ENCODE measurements at places on chromosomes 16 and 17. TPM values are rescaled to one million over a fixed set of nuclear protein-coding genes. Genes with fewer than 3 reads are reported as not detected.

- DNase-seq, result peak; percentile 18
Observed at GRCh38 chr17:17636272-17636885, 44.9 kb upstream of the PEMT start.

DNA sequence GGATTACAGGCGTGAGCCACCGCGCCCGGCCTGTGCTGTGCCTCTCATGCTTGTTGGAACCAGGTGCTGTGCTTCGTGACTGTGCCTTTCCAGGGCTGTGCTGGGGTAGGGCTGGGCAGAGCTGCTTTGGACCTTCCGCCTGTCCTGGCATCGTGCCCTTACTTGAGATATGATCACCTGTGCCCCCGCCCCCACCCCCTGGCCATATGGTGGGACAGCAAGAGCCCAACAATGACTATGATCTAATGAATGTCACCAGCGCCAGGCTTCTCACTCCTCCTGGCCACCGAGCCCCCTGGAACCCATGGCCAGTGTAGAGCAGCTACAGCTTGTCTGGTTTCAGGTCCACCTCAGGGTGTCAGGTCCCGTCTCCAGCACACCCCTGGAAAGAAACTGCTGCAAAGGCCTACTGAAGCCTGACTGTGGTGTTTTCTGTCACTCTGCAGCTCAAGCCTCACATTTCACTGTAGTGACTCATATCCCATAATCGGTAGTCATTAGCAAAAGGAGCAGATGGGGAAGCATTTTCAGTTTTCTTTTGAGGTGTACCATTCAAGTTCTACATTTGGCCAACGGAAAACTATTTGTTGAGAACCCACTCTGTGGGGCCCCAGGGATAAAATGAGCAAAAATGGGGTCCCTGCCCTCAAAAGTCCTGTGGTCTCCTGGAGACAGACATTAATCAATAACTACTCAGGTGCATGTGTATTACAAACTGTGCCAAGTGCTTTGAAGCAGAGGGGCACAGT is 22.1 kb downstream of the FCSK start:
- DNase-seq, result peak; percentile 85

RHBDF1 gene
- 40.5 TPM for polyA plus RNA-seq

- no peak for DNase-seq
Observed at GRCh38 chr17:7781429-7781828, 52.6 kb upstream of the KDM6B start.

GRCh38 chr17:35545150-35545549 is 7.7 kb upstream of the SLFN12L start:
- DNase-seq, result no peak

GRCh38 chr17:5203908-5204294 is 12.2 kb upstream of the ZNF594 start:
- peak; percentile 75 for DNase-seq

GRCh38 chr17:67474081-67474661 is 97.1 kb downstream of the PITPNC1 start:
- DNase-seq, result peak; percentile 80

ITGA2B gene
- 0.06 TPM for polyA plus RNA-seq

DNA sequence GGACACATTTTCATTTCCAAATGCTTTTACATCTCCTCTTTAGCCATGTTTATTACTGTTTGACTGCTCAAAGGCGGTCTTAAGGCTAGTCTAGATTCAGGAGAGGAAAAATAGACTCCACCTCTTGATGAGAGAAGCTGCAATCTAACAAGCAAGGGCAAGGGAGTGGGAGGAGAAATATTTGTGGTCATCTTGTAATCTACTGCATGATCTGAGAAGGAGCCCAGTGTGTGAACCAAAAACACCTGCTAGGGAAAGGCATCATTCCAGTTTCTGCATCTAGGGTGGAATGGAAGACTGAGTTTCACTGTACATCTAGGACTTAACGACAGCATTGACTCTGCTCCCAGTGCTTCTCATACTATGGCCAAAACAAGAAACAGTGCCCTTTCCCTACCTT is 232.2 kb upstream of the HS3ST3A1 start:
- DNase-seq, result no peak

DNA sequence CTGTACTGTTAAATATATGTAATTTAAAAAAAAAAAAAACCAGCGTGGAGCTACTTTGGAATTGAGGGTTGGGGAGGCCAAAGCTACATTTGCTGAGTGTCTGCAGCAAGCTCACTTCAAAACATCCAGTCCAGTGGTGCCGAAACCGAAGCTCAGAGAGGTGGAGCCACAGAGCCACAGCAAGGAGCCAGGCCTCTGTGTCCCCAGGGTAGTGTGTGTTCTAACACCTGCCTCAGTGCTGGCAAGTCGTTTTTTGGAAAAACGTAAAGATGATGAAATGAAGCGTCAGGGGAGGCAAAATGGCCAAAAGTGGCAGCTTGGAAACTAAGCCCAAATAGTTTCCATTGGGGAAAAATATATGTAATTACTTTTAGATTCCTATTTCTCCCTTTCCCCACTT is 36.1 kb upstream of the MRC2 start:
- no peak for DNase-seq

SPATA32 gene
- polyA plus RNA-seq, result not detected

- peak; percentile 28 for DNase-seq
Observed at GRCh38 chr16:3131755-3132377, 3.0 kb upstream of the ZNF213 start.

TAC4 gene
- polyA plus RNA-seq, result not detected

DNA sequence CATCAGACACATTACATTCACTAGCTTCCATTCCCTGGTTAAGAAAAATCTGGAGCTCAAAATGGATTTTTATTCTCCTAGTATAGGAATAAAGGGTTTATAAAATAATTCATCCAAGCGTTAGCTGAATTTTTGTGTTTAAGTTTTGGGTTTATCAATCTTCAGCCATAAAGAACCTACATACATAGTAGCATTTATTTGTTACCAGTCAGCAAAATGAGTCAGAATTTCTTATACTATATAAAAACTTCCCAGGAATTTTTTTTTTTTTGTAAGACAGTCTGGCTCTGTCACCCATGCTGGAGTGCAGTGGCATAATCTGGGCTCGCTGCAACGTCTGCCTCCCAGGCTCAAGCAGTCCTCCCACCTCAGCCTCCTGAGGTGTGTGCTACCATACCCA is 40.2 kb upstream of the SLC12A3 start:
- DNase-seq, result no peak

- DNase-seq, result no peak
Observed at GRCh38 chr17:39225308-39225958, at the start of gene STAC2. Gene STAC2 (minus strand): TSS chr17:39225945. CDS start chr17:39225502, 443 bp downstream.

NPIPB9 gene
- polyA plus RNA-seq, result 0.05 TPM

DNA sequence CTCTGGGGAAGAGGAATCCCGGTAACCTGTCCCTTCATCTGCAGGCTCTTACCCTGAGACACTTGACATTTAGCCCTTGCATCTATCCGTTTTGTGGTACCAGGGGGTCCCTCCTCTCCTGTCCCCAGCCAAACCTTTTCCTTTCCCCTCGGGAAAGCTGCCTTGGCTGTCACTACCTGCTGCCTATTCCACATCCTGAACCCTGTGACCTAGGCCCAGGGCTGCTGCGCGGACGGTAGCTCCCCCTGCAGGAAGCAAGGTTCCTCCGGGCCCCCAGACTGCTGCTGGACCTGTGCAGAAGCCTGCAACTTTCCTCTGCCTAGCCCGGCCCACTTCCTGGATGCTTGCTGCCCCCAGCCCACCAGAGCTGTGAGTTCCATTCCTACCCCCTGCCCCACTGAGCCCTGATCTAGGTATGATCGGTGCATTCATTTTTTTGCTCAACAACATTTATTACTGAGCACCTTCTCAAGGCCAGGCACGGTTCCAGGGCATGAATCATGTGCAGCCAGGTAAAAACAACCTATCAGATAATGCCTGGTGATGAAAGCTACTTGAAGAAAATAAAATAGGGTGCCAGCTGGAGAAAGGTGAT is 10.5 kb upstream of the ALDOA start:
- no peak for DNase-seq

KRTAP3-1 gene
- not detected for polyA plus RNA-seq

DNA sequence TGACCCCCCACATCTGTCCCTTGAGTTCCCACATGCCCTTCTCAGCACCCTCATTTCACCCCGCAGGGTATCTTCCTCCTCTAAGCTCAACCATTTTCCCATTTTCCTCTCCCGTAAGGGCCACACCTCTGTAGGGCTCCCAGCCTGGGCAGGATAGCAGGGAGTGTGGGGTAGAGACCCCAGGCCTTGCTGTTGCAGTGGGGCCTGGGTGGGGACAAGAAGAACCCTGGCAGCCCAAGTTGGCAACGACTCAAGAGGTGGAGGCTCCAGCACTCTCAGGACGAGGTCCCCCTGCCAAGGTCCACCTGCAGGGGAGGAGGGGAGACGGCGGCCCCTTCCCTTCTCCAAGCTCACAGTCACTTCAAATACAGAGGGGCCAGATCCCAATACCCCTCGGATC is 2.0 kb upstream of the TMEM92 start:
- DNase-seq, result no peak

BMERB1 gene
- 39.4 TPM for polyA plus RNA-seq

DNA sequence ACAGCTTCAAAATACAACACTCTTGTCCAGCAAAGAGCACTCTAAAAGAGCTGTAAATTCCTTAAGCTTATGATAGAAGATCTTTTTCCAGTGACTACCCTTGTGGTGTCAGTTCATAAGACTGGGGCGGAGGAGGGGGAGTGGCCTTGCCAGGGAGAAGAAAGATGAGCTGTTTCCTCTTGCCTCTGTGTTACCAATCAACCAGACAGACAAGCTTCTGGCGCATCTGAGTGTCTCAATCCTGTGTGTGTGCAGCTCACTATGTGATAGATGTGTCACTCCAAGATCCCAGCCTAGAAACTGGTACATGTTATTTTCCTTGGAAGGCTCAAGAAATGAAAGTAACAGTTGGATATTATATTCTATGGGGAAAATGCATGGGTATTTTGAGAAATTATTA is 167.4 kb upstream of the CACNG3 start:
- no peak for DNase-seq

DNA sequence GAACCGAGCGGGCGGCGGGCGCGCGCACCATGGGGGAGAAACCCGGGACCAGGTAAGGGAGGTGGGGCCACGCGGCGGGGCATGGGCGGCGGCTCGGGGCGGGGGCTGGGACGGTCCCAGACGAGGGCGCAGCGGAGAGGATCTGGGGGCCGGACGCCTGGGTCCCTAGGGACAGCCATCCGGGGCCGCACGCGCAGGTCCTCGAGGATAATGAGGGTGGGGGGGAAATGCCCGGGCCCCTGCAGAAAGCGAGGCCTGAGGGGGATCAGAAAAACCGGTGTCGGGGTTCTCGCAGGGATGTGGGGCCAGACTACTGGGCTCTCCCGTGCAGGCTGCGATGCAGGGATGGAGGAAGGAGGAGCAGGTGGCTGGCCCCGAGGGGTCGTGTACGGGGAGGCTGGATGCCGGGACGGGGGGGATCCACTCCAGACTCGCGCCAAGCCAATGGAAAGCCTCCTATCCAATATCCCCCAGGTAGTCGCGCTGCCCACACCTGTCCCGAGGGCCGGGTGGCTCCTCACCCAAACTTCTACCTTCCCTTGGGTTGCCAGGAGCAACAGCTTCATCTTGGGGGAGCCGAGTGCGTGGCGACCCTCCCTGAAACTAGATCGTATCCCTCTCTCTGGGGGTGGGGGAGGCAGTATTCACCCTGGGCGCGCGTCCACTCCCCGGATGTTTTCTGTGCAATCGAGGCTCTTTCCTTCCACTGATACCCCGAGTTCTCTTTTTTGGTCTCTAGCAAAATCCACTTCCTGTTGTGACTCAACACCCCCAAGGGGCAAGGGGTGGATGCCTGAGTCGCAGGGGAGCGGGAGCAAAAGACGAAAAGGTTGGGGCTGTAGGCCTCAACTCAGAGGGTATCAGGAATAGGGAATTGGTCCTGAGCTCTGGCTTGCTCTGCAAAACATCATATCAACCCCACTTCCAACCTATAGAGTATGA is 532 bp downstream of the ARRB2 start:
- DNase-seq, result no peak

DNA sequence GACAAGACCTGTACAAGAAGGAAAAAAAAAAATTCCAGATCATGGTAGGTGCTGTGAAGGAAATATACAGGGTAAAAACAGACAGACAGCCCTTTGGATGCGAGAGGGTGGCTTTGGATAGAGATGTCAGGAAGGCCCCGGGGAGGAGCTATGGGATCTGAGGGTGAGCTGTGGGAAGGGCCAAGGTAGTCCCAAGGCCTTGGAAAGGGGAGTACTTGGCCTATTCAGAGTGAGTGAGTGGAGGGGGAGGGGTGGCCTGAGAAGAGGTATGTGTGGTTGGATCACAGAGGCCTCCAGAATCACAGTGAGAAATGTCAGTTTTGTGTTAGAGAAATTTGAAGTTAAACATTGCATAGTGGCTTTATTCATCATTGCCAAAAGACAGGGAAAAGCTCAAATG is 31.2 kb upstream of the AKTIP start:
- no peak for DNase-seq

GRCh38 chr17:77492446-77493237 is 351.9 kb downstream of the SEC14L1 start:
- DNase-seq, result no peak

- no peak for DNase-seq
Observed at GRCh38 chr17:44439168-44439567, 49.7 kb upstream of the ITGA2B start.

MT4 gene
- polyA plus RNA-seq, result not detected

TAT gene
- polyA plus RNA-seq, result not detected

DNA sequence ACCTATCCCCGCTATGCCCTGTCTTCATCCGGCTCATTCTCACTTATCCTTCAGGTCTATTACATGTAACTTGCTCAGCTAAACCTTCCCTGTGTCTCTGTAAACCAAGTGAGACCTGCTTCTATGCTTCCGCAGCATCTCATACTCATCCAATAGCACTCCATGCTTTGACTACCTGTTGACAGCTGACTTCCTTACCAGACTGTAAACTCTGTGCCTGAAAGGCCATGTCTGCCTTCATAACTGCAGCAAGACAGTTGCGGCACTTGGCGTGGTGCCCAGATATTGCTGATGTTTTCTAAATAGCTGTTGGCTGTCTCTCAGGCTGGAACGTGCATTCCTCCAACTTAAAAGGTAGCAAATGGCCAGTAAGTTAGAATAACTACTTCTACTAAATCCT is 1.8 kb upstream of the OR1E1 start:
- no peak for DNase-seq

- DNase-seq, result no peak
Observed at GRCh38 chr17:17944743-17945142, 27.5 kb downstream of the TOM1L2 start.

- DNase-seq, result no peak
Observed at GRCh38 chr16:30923554-30924075, at the start of gene FBXL19. Gene FBXL19 (plus strand): TSS chr16:30923572. CDS start chr16:30925755, 2,183 bp downstream.

DNA sequence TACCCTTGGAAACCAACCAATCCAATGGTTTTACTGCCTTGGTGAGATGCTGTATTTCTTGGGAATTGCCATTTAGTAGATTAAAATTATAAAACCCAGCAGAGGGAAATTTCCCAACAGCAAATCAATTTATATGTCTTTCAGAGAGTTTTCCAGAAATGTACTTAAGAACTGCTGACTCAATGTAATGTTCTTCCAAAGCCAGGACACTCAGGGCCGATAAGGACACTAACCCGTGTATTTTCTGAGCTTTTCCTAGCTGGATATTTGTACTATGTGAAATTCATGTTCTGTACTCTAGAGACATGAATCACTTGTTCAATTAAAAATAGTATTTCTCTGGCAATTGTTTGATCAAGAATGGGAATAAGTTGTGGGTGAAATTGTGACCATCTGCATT is 121.4 kb downstream of the KCNJ2 start:
- DNase-seq, result no peak

IL21R gene
- 0.95 TPM for polyA plus RNA-seq

PHF23 gene
- 46.6 TPM for polyA plus RNA-seq
